ENCODE measurements at places on chromosomes 11 and 22. TPM values are rescaled to one million over a fixed set of nuclear protein-coding genes. Genes with fewer than 3 reads are reported as not detected.

Gene CRYBB3
- 0.50 TPM for total RNA-seq

DNA sequence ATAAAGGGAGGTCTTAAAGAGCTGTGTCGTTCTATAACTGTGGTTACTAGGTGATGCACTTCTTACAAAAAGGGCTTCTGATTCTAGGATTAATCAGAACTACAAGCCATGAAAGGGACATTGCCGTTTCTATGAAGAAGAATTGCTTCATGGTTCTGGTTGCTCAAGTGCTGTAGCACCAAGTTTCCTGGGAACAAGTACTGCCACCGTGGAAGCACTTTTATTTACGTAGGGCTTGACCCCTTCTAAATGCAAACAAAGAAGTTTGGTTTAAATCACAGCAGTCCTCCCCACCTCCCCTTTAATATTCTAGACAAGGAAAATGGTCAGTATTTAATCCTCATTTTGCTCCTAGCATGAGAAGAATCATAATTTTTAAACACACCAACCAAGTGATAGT is 9.8 kb downstream of the YAP1 start:
- no peak for DNase-seq

DNA sequence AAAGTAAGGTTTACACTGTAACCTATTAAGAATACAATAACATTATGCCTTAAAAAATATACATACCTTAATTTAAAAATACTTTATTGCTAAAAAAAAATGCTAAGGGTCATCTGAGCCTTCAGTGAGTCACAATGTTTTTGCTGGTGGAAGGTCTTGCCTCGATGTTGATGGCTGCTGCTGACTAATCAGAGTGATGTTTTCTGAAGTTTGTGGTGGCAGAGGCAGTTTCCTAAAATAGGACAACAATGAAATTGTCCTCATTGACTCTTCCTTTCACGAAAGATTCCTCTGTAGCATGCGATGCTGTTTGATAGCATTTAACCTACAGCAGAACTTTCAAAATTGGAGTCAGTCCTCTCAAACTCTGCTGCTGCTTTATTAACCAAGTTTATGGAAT is 97.6 kb downstream of the FAT3 start:
- no peak for DNase-seq

DNA sequence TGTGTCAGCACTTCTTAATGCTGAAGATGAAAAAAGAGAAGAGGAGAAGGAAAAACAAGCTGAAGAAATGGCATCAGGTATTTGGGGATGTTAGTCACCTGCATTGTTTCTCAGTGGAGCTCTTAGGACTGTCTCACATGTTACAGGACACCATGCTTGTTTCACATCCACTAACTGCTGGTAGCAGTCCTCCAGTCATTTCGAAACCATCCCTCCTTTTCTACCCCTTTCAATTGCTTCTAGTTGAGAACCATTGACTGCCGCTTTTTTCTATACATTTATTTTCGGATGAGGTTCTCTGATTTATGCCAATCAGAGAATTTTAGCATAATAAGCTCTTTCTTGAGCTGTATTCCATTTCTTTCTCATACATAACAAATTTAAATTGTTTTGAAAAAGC is 21.5 kb downstream of the BIRC2 start:
- no peak for DNase-seq

- no peak for DNase-seq
Observed at GRCh38 chr11:128776069-128776423, 82.2 kb downstream of the FLI1 start.

- peak; percentile 53 for DNase-seq
Observed at GRCh38 chr11:57491371-57492061, 24.0 kb downstream of the SLC43A1 start.

DNA sequence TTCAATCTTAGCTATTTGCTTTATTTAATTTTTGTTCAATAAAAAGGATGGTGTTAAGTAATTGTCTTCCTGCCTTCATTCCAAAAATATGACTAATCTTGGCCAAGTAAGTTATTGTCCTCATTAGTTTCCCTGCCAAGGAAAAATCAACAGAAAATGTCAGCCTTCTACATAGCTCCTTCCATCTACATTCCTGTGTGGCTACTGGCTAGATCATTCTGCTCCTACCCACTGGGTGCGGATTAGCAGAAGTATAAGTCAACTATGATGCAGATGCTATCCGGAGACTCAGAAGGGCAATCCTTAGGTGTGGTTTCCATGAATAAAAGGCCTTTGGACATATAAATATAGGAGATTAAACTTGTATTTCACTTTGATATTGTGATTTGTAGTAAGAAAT is 154.4 kb downstream of the SBF2 start:
- no peak for DNase-seq

DNA sequence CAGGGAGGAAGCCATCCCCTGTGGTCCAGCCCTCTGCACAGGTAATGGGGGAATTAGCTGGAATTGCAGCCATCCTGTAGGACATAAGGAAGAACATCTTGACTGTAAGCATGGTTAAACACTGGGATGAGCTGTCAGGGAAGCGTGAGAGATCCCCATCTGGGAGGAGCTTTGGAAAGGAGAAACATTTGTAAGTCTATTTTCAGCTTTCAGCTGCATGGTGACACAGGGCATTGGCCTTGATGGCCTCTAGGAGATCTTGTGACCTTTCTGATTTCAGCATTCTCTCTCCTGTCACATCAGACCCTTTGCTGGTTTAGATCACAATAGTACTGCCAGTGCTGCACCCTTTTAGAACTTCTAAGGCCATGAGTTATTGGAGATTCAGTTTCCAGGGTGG is 47.1 kb downstream of the BCR start:
- DNase-seq = no peak

GRCh38 chr11:118560806-118561205 is 4.9 kb downstream of the IFT46 start:
- no peak for DNase-seq

- DNase-seq = no peak
Observed at GRCh38 chr11:69396051-69396947, 85.2 kb upstream of the LINC01488 start.

DNA sequence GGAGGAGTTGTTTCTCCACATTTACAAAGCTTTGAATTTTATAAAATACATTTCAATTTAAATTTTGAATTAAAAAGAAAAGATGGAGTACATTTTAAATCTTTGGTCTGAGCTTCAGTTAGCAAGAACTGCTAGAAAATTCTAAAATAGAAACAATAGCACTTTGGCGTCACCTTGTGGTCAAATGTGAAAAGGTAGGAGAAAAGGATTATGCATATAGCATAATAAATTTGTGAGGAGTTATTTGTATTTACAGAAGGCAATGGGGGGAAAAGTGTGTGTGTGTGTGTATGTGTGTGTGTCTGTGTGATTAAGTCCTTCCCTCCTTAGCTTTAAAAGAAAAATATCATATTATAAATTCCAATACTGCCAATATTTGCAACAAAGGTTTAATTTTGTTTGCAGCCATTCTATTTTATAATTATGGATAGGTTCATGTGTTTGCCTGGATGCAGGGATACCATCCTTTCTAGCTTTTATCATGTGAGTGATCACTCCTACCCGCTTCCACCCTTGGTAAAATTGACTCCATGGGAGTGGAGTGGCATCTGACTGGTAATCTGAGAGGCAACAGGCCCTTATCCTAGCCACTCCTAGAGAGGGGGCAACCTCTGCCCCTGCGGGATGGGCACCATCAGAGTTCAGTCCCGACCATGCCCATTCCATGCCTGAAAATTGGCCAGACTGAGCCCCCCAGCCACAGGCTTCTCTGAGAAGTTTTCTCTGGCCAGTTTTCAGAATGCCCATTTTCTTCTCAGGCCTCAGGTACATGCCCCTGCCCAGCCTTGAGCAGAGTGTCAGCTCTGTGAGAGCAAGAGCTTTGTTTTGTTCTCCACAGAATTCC is 13.6 kb upstream of the LGR4 start:
- no peak for DNase-seq
